ENCODE measurements at places on chromosomes 4 and X.

DNA sequence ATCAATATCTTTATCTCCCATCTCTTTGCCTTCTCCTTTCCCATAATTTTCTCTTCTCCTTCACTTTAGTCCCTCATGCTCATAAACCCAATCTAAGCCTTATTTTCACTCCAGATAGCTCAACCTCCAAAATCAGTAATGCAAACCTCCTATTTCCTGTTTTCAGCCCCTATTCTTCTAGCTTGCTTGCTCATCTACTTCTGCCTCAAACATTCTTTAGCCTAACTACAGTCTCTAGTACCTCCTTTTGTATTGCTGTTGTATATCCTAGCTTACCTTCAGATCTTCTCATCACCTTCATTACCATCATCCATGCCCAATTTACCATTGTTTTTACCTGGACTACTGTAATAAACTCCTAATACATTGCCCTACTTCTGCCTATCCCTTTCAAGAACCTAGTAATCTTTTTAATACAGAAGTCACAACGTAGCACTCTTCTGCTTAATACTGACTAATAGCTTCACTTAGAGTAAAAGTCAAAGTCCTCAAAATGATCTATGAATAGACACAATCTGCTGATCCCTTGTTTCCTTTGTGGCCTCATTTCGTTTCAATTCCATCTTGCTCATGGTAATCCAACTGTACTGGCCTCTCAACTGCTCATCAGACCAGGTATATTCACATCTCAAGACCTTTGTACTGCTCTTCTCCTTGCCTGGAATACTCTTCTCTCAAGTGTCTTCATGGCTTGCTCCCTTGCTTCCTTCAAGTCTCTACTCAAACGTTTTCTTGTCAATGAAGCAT lies 123.4 kb downstream of the FAM13A start:
- no peak for DNase-seq

DNA sequence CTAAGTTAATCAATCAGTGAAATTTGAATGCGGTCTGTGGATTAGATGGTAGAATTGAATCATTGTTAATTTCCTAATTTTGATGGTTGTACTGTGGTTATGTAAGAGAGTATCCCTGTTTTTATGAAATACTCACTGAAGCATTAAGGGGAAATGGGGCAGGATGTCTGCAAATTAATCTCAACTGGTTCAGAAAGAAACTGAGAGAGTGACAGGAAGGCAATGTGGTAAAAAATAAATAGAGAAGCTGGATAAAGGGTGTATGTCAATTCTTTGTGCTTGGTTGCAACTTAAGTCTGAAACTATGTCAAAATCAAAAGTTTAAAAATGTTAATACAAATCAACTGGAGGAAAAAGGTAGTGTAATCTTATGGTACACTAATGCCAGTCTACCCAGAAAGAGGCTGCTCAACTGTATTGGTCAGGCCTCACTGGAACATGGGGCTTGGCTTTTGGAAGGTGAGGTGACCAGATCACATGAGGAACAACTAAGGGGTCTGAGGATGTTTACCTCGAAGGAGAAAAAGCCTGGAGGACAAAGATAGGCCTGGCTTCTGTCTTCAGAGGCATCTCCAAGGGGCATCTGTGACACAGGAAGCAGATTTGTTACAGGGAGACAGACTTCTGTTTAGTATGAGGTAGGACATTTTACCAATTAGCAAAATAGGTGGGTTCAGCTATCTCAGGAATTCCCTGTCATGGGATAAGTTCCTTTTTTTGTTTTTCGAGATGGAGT lies 83.1 kb downstream of the DLG3 start:
- no peak for DNase-seq

GRCh38 chrX:1658071-1658491 lies 43.2 kb downstream of the ASMT start:
- DNase-seq: no peak

- no peak for DNase-seq
Observed at GRCh38 chr4:40283968-40284367, 51.2 kb upstream of the CHRNA9 start.

- no peak for DNase-seq
Observed at GRCh38 chr4:83851261-83852084, 315.6 kb downstream of the GPAT3 start.

DNA sequence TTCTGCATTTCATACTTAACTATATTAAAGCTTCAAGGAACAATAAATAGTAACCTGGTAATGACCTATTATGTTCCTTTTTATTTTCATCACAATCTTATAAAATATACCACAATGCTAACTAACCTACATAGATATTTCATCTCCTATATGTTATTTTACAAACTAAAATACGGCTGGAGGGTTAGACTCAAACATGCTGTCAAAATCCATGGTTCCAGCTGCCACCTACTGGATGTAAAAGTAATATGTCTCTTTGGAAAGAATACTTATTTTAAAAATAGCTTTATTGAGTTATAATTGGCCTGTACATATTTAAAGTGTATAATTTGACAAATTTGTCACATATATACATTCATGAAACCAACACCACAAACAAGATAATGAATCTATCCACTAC lies 15.0 kb downstream of the RGN start:
- peak; percentile 68 for DNase-seq

GRCh38 chrX:24900234-24900633 lies 115.5 kb downstream of the ARX start:
- no peak for DNase-seq

DNA sequence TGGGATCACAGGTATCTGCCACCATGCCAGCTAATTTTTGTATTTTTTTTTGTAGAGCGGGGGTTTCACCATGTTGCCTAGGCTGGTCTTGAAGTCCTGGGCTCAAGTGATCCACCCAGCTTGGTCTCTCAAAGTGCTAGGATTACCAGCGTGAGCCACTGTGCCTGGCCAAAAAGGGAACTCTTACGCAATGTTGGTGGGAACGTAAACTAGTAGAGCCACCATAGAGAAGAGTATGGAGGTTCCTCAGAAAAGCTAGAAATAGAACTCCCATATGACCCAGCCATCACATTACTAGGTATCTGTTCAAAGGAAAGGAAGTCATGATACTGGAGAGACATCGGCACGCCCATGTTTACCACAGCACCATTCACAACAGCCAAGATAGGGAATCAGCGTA lies 85.9 kb downstream of the PRKX start:
- no peak for DNase-seq

DNA sequence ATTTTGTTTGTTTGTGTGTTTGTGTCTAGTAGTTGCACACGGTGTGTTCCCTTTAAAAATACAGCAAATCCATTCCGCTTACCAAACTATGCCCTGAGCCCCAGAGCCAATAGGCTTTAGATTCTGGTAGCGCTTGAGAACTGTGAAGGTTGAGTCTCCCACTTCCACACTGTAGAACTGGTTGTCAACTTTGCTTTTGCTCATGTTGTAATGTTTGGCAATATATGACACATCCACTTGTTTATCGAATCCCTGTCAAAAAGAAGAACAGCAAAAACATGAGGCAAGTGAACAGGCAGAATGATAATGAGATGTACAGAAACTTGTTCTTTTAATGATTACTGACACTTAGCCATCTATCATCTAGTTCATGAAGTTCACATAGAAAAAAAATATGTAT lies 200.6 kb downstream of the MAPK10 start:
- DNase-seq: no peak

DNA sequence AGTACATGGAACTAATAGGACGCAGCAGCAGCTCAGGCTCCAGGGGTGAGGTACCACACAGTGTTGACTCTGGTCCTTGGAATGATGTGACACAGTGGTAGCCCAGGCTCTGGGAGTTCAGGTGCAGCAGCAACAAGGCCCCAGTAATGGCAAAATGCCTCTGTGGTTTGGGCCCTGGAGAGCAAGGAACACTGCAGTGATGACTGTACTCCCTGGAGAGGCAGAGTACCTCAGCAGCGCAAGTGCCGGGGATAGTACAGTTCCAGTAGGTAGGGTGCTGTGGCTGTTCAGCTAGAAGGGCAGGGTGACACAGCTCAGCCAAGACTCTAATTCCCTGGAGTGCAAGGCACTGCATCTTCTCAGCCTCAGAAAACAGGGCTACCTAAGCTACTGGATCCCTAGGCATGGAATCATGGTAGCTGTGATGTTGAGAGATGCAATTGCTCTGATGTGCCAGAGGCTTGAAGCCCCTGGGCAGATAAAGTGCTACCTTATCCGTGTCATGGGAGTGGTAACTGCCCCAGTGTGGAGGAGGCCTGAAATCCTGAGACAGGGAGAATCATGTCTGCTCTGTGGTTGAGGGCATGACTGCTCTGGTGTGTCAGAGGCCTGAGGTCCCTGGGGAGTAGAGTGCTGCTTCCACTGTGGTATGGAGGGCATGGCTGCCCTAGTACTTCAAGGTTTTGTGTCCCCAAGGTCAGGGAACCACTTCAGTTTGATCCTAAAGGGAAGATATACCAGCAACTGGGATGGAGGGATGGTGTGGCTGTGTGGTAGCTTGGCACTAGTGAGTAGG lies 55.2 kb downstream of the AREG start:
- DNase-seq: no peak

DNA sequence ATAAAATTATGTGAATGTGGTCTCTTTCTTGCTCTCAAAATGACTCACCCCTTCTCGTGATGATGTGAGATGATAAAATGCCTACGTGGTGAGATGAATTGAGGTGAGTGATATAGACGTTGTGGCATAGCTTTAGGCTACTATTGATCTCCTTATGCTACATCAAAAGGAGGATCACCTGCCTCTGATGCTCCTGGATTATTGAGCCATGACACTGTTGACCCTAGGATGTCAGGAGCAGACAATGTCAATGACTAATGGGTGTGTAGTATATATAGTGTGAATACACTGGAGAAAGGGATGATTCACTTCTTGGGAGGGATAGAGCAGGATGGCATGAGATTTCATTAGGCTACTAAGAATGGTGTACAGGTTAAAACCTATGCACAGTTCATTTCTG lies 210.7 kb upstream of the PRPS2 start:
- DNase-seq: no peak

- no peak for DNase-seq
Observed at GRCh38 chr4:171742436-171742835, 70.8 kb upstream of the GALNTL6 start.

DNA sequence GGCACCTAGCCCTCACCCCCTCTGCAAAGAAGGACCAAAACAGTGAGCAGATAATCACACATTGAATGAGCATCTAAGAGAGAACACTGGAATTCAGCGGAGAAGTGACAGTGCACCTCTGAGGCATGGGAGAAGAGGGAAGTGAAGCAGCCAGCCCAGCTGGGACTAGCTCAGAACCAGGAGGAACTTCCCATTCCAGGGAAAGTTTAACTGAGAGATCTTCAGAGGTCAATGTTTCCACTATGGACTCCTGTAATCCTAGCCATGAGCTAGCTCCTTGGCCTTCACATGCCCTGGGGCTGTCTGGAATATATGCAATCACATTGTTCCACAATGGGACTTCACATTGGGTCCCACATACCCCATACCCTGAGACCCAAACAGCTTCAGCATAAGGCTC lies 24.4 kb downstream of the TLR6 start:
- no peak for DNase-seq

DNA sequence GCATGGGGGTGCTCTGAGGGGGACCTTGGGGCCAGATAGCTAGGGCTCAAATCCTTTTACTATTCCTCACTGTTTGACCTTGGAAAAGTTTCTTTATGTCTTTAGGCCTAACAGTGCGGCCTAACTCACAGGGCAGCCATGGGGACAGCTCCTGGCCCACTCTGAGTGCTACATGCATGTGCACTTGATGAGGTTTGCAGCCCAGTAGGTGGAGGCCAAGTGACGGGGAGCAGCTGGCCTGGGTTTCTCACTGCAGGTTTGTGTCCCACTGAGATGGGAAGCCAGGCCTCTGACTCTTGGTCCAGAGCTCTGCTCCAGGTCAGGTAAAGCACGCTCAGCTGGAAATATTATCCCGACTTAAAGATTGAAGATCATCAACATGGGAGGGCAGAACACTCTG lies 102.8 kb downstream of the SLC2A9 start:
- no peak for DNase-seq

- DNase-seq: no peak
Observed at GRCh38 chrX:27078371-27078770, 384.8 kb downstream of the PPP4R3C start.

- DNase-seq: no peak
Observed at GRCh38 chrX:1059576-1060561, 152.6 kb downstream of the CRLF2 start.

- DNase-seq: no peak
Observed at GRCh38 chrX:70552130-70552704, 107.6 kb downstream of the DLG3 start.

GRCh38 chr4:187480146-187481145 lies 515.1 kb upstream of the ZFP42 start:
- DNase-seq: no peak

GRCh38 chr4:37602454-37603069 lies 83.6 kb downstream of the RELL1 start:
- no peak for DNase-seq

GRCh38 chrX:43707812-43708548 lies 51.9 kb downstream of the MAOA start:
- DNase-seq: peak; percentile 94

GRCh38 chr4:112284662-112285411 lies 867 bp downstream of the TIFA start:
- peak; percentile 59 for DNase-seq

DNA sequence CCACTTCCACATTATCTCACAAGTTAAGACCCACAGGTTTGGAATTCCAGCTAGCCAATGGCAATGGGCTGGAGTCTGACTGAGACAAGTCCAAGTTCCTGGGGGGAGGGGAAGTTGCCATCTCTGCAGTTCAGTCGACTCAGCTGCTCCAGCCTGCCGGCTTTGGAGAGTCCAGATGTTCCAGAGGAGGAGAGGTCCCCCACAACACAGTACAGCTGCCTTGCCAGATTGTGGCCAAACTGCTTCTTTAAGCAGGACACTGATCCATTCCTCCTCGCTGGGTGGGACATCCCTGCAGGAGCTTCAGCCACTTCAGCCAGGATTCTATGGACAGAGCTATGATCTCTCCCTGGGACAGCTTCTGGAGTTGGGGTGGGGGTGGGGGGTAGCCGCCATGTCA lies 199.2 kb downstream of the EDA start:
- no peak for DNase-seq

DNA sequence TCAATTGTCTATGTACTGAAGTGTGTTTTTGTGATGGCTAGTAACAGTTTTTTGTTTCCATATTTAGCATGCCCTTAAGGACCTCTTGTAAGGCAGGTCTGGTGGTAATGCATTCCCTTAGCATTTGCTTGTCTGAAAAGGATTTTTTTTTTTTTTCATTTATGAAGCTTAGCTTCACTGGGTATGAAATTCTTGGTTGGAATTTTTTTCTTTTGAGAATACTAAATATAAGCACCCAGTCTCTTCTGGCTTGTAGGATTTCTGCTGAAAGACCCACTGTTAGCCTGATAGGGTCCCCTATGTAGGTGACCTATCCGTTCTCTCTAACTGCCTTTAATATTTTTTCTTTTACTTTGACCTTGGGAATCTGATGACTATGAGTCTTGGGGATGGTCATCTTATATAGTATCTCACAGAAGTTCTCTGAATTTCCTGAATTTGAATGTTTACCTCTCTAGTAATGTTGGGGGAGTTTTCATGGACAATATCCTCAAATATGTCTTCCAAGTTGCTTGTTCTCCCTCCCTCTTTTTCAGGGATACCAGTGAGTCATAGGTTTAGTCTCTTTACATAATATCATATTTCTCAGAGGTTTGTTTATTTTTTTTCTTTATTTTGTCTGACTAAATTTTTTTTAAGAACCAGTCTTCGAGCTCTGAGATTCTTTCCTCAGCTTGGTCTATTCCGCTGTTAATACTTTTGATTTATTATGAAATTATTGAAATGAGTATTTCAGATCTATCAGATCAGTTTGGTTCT lies 157.1 kb upstream of the PGRMC2 start:
- DNase-seq: no peak
